ELR (cell line): ENCODE measurements at places on chromosomes 12 and 14.

- peak; percentile 89 for DNase-seq
These were observed 90.2 kb downstream of the PPP1R12A start for GRCh38 chr12:79844693-79845092.

GRCh38 chr12:67843257-67843656, 146.0 kb upstream of the IFNG-AS1 start:
- no peak for DNase-seq

GRCh38 chr14:104805941-104806624, 5.2 kb downstream of the ZBTB42 start:
- DNase-seq = no peak

DNA sequence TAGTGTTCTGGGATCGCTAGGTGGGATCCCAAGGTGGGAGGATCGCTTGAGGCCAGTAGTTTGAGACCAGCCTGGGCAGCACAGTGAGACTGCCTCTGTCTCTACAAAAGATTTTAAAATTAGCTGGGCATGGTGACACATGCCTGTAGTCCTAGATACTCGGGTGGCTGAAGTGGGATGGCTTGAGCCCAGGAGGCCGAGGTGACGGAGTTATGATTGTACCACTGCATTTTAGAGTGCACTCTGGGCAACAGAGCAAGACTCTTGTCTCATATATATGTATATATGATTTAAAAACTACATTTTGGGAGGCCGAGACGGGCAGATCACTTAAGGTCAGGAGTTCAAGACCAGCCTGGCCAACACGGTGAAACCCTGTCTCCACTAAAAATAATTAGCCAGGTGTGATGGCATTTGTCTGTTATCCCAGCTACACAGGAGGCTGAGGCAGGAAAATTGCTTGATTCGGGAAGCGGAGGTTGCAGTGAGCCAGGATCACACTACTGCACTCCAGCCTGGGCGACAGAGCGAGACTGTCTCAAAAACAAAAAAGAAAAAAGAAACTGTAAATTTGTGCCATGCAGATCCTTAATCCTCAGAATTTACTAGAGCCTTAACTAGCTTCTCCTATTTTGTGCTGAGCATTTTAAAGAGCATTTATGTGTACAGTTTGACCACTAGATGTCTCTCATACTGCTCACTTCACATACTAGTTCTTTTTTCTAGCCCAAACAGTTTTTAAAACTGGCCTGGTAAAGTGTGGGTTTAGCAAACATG, 114.8 kb downstream of the MON2 start:
- peak; percentile 74 for DNase-seq

GRCh38 chr12:130240831-130241590, 78.7 kb downstream of the FZD10 start:
- DNase-seq = no peak

DNA sequence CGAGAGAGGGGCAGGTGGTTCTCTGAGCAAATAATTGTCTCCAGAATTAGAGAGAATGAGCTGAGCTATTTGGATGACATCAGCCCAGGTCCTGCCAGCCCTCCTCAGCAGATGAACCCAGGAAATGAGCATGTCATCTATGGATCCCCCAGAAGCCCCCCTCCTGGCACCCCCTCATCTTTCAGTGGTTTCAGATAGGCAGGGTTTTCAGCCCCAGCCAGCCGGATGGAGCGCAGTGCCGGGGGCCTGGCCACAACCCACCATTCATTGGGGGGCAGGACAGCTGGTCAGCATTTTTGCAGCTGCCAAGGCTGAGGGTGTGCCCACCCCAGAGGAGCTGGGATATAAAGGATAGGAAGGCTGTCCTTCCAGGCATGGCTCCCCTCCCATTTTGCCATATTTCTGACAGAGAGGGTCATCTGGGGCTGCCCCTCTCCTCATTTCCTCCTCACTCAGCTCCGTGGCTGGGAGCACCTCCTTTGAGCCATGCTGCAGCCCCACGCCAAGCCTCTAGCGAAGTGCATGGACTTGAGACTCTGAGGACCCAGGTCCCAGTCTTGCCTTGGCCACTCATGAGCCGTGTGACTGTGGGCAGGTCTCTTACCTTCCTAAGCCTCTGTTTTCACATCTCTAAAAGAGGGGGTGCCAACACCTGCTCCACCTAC, 6.0 kb upstream of the KRT71 start:
- DNase-seq = no peak

GRCh38 chr12:11836282-11837151, 187.0 kb downstream of the ETV6 start:
- DNase-seq = no peak

DNA sequence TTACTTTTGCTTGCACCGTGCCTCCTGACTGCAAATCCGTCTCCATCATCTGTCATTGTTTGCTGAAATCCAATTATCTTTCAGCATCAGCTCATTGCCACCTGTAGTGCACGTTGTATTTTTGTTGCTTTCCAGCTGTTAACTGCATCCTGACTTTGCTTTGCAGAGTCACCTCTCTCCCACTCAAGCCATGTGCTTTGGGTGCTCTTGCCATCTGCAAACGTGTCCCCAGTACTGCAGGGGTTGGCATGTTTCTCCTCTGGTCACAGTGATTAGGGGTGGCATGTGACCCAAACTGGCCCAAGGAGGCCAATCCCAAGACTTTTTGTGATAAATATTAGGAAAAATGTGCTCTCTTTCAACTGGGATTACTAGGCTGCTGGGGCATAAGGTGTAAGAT, 10.5 kb upstream of the TMED2 start:
- DNase-seq = no peak

DNA sequence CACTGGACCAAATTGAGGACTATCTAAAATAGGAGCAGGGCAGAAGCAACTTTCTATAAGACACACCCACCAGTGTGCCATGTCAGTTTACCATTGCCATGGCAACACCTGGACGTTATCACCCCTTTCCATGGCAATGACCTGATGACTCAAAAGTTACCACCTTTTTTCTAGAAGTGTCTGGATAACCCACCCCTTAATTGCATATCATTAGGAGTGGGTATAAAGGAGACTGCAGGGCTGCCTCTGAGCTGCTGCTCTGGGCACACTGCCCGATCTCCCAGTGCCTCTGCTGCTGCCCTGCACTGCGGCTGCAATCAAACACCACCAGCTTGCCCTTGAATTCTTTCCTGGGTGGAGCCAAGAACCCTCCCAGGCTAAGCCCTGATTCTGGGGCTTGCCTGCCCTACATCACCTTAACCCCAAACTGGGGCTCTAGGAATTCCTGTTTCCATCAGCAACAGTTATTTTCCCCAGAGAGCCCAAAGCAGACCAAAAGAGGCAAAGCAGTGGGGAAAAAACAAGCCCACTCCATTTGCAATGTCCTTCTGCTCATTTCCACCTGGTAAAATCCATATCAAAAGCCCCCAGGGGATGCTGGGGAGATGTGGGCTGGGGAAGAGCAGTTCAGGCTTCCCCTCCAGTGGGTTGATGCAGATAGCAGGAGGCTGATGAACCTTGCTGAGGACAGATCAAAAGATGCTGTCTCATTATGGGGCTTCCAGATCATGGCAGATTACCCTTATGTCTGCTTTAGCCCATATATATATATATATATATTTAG, 129.5 kb upstream of the NCOR2 start:
- no peak for DNase-seq

GRCh38 chr14:94334872-94335271, 11.7 kb upstream of the SERPINA6 start:
- no peak for DNase-seq

DNA sequence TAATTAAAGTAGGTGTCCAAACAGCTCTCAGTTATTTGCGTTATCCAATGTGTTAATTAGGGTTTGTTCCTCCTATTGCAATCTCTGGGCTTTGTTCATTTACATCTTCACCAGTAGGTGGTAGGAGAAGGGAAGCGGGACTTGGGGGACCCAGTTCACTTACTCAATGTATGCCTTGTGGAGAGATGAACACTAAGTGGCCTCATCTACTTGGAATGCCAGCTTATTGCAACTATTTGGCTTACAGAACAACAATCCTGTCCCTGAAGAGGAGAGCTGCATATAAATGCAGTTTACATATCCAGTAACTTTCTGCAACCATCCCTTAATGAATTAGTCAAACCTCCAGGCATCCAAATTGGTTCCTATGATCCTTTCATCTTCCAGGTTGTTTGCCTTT, 417.1 kb upstream of the CCDC196 start:
- peak; percentile 10 for DNase-seq

DNA sequence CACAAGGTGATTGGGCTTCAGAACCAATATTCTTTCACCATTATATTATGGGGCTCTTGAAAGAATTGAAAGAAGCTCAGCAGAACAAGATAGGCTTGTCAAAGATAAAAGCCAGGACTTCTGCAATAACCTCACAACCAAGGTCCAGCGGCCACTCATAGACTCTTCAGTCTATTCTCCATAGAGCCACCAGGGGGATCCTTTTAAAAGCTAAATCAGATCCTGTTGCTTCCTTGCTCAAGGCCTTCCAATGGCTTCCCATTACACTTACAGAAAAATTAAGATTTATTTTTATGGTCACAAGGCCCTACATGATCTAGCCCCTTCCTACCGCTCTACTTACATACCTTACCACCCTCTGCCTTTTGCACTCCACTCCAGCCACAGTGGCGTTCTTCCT, 169.6 kb downstream of the C12orf42 start:
- DNase-seq = peak; percentile 39

DNA sequence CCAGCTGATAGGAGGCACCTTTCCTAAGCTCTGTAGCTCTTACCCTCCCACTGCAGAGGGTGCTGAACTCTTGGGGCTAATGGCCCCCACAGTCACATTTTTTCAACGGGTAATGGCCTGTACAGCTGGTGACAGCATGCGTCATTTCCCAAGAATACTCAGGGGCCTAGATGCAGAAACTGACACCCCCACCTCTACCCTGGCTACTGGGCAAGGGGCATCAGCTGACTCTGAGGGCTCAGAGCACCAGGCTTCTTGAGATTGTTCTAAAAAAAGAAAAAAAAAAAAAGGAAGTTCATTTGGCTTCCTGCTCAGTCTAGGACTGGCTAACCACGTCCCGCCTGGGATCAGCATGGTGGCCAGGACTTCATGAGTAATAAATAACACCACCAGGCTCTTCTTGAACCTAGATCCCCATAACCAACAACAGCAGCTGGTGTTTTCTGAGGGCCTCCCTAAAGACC, 35.2 kb downstream of the ZFP36L1 start:
- DNase-seq = no peak

GRCh38 chr14:74911704-74912103, 11.4 kb downstream of the RPS6KL1 start:
- DNase-seq = no peak

DNA sequence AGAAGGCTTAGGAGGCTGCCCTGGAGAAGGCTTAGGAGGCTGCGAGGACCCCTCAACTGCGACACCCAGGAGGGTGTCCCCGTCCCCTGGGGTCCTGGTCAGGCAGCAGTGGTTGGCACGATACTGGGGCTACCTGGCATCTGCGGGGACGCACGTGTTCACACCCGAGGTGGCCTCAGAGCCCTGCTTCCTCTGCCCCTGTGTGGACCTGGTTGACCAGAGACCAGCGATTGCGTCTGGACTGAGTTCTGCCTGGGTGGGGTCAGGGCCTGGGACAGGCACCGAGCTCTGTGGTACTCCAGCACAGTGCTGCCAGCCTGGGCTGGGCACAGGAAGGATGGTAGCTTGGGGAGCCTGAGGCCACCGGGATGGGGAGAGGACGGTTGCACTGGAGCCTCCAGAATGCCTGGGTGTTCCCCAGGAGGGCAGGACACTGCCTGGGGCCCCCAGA, 735 bp downstream of the ASPG start:
- DNase-seq = no peak

DNA sequence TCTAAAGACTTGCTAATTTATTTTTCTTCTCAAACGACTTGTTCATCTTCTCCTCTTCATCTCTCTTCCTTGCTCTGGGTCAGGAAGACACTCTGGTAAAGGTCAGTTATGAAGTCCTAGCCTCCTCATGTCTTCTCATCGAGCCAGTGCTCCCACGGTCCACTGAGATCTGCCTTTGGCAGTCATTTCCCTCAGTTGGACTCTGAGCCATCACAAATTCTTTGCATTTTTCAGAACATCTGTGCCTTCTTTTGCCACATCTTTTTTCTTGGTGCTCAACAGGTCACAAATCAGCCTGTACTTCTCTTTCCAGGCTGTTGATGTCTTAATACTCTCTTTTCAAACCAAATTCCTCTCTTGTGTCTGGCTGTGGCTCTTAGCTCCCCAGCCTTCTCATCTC, 49.7 kb downstream of the IGF1 start:
- no peak for DNase-seq

- no peak for DNase-seq
These were observed 142.2 kb downstream of the PAWR start for GRCh38 chr12:79548610-79548924.

GRCh38 chr14:34098045-34098984, 147.4 kb upstream of the EGLN3 start:
- DNase-seq = peak; percentile 37

- DNase-seq = no peak
These were observed 22.4 kb upstream of the PPM1H start for GRCh38 chr12:62957233-62957953.
